ENCODE measurements at places on chromosomes 2 and 18.
A peak's percentile ranks its signal among the peaks of the same experiment; 100 is the strongest.

DNA sequence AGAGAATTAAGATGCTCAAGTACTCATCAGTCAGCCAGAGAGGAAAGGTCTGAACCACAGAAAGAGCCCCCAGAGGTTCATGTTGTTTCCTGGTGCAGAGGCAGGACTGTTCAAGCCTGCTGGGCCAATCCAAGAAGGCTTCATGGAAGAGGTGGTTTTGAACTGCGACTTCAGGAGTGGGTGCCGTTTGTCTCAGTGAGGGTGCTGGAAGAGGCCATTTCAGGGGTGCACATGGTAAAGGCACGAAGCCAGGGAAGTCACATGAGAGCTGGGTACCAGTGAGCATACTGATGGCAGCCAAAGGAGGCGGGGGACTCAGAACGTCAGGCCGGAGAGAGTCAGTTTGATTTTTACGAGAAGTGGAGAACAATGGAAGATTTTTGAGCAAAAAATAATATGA, 55.5 kb downstream of the EMILIN2 start:
- DNase-seq, result no peak

GRCh38 chr2:206535260-206535986, 92.1 kb downstream of the ADAM23 start:
- DNase-seq, result no peak

GRCh38 chr2:112321375-112322320, 46.3 kb downstream of the ZC3H6 start:
- DNase-seq, result no peak

DNA sequence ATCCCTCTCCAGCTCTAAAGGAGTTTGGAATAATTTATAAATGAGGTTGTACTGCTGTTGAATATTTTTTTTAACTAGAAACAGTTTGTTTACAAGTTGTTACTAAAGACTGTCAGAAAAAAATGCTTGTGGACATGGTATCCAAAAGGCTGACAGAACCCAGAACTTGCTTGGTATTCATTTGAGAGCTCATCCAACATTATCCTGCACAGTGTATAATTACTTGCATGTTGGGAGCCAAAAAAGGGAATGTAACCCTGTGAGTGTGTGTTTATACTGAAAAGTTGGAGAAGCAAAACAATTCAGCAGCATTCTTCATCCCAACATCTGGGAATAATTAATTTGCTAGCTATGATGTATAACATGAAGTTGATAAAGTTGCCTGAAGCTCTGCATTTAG, 42.1 kb upstream of the EHBP1 start:
- DNase-seq, result no peak

- DNase-seq, result no peak
Measured at GRCh38 chr2:43073401-43073825, 153.0 kb downstream of the ZFP36L2 start.

GRCh38 chr2:128568106-128568505, 249.4 kb upstream of the HS6ST1 start:
- DNase-seq, result no peak

GRCh38 chr18:371609-371982, 103.7 kb upstream of the THOC1 start:
- DNase-seq, result no peak

DNA sequence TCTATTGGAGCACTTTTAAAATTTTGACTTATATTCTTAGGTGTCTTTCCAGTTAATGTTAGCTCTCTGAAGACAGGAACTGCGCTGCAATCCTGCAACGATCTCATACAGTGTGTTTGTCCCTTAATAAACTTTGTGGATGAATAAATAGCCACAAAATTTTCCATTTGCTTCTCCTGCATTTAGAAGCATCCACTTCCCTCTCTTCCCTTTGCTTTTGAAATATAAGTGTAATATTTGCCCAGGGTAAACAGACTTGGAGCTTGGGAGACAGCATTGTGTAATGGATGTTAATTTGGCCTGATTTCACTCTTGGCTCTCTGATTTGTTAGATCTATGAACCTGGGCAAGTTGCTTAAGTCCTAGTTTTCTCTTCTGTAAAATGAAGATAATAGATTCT, 58.2 kb upstream of the CD28 start:
- no peak for DNase-seq

DNA sequence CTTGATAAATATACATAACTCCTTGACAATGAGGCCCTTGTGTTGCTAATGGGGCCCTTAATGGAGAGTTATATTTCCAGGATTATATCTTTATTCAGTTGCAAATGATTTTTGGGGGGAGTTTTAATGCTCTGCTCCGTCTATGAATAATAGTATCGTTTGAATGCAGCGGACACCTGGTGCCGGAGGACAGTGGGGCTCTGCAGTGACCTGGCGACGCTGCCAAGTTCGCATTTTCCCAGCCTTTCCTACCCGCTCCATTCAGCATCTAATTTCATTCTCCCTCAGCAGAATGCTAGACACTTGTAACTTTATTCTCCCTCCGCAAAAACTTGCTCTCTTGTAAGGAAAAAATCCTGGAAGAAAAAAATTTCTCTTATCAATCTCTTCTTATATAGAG, 257.6 kb upstream of the SALL3 start:
- no peak for DNase-seq

DNA sequence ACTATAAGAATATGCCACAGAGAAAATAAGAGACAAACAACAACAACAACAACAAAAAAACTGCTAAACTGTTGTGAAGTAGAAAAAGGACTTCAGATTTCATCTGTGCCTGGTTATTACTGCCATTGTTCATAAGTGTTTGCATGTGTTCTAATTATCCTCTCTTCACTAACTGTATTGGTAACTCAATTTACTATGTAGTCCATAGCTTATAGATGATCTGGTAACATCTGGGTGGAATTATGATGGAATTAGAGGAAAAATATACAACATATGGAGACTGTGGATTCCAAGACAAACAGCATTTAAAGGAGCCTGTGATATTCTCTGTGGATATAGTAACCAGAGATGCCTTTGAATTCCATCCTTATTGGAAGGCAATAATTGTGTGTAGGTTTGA, 1891.5 kb upstream of the PIK3C3 start:
- DNase-seq, result no peak

- DNase-seq, result no peak
Measured at GRCh38 chr2:201235860-201236811, 24.2 kb upstream of the CASP8 start.

- DNase-seq, result no peak
Measured at GRCh38 chr18:45133276-45133675, 452.6 kb downstream of the SETBP1 start.

DNA sequence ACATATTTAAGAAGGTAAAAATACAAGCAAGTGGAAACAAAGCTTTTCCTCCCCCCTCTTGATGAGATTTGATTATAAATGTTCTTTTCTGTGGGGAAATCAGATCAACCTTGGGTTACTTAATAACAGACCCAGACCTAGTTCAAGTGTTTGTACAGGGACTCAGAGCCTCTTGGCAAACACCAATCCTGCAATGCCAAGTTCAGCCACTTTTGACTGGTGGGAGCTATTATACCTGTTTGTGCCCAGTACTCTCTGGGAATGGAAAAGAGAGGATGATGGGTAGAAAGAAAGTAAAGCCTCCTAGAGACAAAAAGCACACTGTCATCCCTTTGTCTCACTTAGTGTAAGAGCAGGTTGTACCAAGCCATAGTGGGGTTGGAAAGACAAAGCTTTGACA, 63.8 kb upstream of the EPHA4 start:
- DNase-seq, result no peak

GRCh38 chr18:24860978-24861680, 400.7 kb downstream of the HRH4 start:
- DNase-seq, result no peak

DNA sequence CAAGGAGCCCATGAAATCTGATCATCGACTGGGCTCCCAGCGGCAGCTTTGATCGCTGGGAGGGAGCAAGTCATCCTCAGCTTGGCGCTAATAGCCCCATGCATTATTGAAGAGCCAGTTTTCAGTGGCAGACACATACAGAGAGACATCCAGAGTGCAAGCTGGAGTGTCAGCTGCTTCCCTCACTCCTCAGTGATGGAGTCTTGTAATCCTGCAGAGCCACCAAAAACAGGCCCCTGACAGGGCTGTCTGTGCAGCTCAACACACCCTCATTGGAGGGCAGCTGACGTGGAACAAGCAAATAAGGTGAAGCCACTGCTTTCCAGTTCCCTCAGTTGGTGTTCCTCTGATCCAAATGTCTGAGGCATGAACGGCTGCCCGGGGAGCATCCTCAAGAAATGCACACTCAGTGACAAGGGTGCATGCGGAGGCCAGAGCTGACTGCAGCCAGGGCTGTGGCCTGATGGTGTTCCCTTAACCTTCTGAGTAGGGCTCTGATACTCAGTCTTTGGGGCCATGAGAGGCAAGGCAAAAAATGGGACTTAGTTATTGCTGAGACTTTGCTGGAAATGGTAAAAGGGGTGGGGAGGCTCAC, 97.4 kb downstream of the RHOB start:
- DNase-seq, result no peak

GRCh38 chr18:65994302-65994701, 243.5 kb downstream of the CDH7 start:
- DNase-seq, result no peak

- DNase-seq, result no peak
Measured at GRCh38 chr2:161964160-161964559, 109.9 kb downstream of the DPP4 start.

GRCh38 chr2:172296267-172297046, 130.9 kb upstream of the ITGA6 start:
- DNase-seq, result no peak

DNA sequence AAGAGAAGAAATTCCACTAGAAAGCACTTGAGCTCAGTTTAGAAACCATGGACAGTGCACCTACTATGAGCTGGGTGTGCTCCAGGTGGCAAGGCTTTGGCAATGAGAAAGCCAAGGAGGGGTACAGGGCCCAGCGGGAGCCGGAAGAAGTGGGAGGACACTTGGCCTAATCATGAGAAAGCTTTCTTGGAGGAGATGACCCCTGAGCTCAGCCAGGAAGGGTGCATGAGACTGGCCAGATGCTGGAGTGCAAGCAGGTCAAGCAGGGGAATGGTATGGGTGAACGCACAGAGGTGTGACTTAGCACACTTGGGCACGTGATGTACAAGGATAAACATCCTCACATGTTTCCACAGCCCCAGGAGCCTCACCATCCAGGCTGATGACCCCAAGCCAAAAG, 97.2 kb upstream of the GLI2 start:
- no peak for DNase-seq

DNA sequence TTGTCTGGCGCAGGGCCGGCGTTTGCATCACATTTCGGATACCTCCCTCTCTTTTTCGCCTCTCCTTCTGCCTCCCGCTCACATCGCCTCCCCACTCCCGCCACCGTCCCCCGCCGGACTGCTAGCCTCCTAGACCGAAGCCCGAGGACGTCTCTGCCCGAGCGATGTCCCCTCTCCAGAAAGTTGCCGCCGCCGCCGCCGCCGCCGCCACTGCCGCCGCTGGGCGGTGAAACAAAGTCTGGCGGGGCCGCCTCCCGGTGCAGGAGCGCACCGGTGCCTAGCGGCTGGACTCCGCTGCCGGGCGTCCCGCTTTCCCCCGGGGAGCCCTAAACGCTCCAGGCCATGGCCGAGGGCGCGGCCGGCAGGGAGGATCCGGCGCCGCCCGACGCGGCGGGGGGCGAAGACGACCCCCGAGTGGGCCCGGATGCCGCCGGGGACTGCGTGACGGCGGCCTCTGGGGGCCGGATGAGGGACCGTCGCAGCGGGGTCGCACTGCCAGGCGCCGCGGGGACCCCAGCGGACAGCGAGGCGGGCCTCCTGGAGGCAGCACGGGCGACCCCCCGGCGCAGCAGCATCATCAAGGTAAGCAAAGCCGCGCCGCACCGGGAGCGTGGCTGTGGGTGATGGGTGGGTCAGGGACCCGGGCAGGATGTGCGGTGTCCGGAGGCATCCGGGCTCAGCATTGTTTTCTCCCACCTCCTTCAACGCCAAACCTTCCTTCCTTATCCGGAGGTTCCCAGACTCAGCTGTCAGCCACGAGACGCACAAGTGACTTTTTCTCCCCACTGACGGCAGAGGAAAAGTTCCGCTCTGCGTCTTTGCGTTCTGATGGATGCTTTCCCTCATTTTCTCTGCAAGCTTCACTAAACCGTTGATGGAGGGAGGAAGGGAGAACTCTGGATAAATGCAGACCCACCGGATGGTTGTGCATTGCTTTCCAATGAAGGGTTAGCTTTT, 643 bp downstream of the PLCL1 start:
- DNase-seq, result no peak

DNA sequence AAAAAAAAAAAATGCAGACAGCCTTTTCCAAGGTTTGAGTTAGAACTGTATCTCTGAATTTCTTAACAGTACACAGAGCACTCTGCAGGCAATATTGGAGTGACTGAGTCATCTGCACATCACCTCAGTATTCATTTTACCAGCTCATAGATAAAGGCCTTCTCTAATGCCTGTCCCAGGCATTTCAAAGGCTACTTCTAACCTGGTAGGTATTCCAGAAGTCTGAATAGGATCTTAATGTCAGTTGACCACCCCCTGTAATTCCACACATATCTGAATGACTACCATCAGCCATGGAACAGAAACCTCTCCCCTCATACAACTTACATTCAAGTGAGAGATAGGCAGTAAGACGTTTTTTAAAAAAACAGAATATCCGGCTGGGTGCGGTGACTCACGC, 9.0 kb downstream of the METTL21A start:
- no peak for DNase-seq

DNA sequence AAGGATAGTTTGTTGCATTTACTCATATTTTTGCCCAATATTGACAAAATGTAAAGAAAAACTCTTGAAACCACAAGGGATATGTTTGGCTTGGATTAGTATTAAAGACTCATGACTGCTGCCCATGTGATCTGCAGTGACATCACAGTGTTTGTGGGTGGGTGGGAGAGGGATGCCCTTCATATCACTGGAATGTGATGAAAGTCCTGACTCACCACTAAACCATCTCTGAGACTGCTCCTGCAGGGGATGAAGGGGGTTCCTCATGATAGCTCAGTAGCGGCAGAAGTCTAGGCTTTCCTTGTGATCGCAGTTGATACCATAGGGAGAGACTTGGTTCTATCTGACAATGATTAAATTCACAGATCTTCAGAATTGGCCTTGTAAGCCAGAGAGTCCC, 451.2 kb downstream of the CNTNAP5 start:
- DNase-seq, result peak; percentile 42

DNA sequence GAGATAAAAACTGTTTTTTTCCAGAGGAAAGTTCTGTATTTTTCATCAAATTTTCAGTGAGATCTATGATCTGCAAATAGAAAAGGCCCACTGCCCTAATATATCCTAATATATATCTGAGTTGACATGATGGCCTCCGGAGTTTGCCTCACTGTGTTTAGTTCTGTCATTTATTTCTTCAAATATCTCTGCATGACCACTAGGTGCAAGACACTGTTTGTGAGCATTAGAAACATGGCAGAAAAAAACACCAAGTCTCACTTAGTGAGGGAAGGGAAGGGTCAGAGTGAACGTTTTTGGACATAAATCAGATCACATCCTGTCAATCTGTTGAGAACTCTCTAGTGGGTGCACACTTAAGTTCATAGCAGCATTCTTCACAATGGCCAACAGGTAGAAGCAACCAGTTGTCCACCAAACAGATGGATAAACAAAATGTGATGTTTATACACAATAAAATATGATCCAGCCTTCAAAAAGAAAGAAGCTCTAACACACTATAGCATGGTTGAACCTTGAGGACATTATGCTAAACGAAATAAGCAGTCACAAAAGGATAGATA, 53.4 kb downstream of the SPIRE1 start:
- DNase-seq, result no peak

- DNase-seq, result no peak
Measured at GRCh38 chr2:217912098-217913024, 90.4 kb downstream of the TNS1 start.

Data from kidney epithelial cell (primary cell).